ENCODE measurements at places on chromosomes 6 and 20. TPM values are rescaled to one million over a fixed set of nuclear protein-coding genes. Genes with fewer than 3 reads are reported as not detected.

GRCh38 chr6:348860-349396 lies 42.6 kb upstream of the IRF4 start:
- DNase-seq, result no peak

DUSP15 gene
- 5.7 TPM for total RNA-seq

- no peak for DNase-seq
Measured at GRCh38 chr6:53424300-53424699, 75.5 kb upstream of the ELOVL5 start.

DNA sequence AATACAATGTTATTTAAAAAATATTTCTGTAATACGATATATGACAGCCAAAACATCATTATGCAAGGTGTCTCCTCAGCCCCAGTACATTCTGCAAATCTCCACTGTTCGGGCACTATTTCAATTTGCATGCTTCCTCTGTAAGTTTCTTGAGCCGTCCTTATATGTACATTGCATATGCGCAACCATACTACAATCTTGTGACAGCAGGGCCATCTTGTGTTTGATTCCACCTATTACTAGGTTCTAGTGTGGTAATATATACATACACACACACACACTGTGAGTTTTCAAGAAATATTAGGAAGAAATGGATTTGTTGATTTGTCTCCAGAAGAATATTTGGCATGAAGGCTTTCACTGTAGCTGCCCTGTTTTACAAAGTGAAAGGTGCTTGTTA lies 9.8 kb downstream of the LYRM4 start:
- no peak for DNase-seq

ADGB gene
- not detected for total RNA-seq

ZKSCAN8 gene
- total RNA-seq, result 10.8 TPM

DNA sequence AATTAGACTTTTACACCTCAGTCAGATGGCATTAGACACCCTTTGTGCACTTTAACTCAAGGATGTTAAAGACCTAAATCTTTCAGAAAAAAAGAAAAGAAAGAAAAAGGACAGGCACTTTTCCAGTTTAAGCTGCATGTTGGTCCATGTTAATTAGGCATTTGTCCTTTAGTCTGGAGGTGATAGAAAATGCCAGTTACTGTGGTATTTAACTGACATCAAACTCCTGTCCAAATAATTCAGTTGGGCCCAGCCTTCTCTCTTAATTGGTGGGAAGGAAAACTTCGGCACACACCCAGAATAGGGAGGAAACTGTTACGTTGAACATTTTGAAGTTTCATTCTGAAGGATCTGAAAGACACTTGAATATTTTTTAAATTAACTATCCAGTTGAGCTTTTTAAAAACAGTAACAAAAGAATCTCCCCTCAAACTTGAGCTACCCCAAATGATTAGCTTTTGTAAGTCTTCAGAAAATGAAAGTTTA lies 30.3 kb downstream of the RREB1 start:
- no peak for DNase-seq

- no peak for DNase-seq
Measured at GRCh38 chr20:20012541-20012940, 4.6 kb upstream of the NAA20 start.

DNA sequence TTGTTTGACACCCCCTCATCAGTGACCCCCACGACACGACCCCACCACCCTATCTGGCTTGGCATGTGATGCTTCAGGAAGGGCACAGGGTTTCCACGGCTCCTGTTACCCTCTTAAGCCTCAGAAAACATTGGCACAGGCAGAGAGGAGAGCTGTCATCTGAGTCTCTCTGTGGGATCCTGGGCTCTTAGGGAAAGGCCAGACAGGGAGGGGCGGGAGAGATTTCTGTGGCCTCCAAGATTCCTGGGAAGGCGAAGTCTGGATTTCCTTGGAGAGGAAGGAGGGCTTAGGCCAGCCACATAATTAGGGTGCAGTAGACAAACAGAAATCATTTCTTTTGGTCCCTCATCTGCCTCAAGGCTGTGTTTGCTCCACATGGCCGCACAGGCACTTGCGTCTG lies 191.6 kb upstream of the SNX9 start:
- DNase-seq, result no peak

GRCh38 chr20:36794116-36794474 lies 20.5 kb upstream of the DSN1 start:
- no peak for DNase-seq

GRCh38 chr6:132798869-132799538 lies 567 bp upstream of the SLC18B1 start:
- peak; percentile 70 for DNase-seq

DNA sequence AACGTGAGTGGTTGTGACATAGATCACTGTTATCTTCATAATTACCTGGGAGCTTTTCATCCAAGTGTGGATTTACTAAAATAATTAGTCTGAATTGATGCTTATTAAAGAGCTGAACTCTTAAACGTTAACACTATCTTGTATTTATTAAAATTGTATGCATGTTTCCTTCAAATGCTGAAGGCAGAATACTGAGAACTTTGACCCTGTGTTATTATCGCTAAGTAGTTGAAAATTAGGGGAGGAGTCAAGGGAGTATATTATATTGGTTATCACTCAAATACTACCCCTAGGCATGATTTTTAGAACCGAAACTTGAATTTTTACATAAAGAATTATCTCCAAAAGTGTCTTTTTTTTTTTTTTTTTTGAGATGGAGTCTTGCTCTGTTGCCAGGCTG lies 5.8 kb downstream of the VAPB start:
- DNase-seq, result no peak

DNA sequence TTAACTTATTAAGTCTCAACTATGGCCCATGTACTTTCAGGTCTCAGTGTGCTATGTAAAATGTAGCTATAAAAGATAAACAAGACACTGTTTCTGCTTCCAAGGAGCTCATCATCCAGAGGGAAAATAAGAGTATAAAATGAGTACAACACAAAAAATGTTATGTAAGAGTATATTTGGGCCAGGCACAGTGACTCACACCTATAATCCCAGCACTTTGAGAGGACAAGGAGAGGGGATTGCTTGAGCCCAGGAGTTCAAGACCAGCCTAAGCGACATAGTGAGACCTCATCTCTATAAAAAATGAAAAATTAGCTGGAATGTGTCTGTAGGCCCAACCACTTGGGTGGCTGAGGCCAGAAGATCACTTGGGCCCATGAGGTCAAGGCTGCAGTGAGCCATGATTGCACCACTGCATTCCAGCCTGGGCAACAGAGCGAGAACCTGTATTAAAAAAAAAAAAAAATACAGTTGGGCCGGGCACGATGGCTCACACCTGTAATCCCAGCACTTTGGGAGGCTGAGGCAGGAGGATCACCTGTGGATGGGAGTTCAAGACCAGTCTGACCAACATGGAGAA lies 124.0 kb downstream of the EDN1 start:
- no peak for DNase-seq

SNX5 gene
- 48.2 TPM for total RNA-seq

GJA10 gene
- not detected for total RNA-seq

- peak; percentile 69 for DNase-seq
Measured at GRCh38 chr6:152642578-152643375, 5.6 kb upstream of the SYNE1 start.

GRCh38 chr6:106614166-106614565 lies 15.1 kb downstream of the RTN4IP1 start:
- no peak for DNase-seq

DNA sequence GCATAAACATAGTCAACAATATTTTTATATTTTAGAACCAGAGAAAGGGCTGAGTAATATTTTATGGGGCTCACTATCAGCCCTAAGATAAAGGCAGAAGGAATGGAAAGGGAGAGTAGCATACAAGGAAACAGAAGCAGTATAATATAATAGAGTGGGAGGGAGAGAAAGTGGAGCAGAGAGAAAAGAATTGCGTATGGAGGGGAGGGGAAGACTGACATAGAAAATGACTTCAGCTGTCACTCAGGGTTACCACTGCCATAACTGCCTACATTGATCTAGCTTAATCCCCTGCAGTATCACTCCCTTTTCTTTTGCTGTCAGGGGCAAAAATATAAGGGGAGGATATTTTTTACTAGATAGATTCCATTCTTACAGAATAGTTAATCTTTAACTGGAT lies 1133.5 kb upstream of the MAP3K7 start:
- DNase-seq, result no peak

DNA sequence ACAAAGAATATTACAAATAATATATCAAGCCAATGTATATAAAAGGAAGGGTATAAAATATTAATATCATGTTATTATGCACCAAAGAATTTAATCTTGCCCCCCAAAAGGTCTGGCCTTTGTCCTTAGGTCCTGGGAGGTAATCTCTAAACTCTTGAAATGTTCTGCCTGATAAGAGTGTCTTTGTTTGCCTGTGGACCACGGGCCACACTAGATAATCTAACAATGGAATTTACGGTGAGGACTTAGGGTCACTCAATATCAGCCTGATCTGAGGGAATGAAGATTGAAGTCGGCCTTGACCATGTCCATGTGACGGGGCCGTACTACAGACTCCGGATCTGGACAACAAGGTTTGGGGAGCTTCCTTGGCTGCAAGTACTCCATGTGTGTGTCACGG lies 42.9 kb downstream of the HUS1B start:
- DNase-seq, result no peak

GRCh38 chr6:161401587-161402309 lies 127.9 kb upstream of the AGPAT4 start:
- no peak for DNase-seq

DNA sequence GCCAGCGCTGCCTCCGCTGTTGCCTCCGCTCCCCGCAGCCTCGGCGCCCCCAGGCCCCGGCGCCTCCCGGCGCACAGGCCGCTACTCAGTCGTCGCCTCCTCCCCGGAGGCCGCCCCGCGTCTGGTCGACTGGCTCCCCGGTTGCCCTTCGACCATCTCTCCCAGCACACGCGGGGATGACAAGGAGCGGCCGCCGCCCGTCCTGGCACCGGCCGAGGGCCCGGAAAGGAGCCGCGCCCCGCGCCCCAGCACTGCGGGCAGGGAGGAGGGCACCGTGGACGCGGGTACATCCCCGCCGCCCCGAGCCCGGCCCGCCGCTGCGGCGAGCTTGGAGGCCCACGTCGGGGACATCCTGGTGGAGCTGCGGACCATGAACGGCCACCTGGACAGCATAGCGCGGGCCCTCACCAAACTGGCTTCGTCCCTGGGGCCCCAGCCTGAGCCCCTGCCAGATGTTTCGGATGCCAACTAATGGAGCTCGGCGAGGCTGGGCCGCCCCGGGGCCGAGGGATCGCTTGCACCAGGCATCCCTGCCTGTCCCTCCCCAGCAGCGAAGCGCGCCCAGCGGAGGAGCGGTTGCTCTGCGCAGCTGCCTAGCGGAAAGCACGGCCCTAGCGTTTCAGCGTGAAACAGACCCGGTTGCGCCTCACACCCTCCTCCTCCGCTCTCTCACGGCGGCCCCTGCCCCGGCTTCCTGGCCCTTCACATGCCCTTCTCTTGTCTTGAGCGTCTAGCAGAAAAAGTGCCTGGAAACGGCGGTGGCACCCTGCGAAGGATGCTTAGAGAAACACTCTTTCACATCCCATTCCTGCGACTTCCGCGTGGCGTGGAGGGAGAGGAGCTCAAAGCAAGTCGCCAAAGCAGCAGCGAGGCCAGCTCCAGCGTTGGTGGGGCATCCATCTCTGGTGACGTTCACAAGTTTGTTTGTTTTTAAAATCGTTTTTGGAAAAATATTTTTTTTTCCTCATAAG lies 285.8 kb upstream of the SUPT3H start:
- DNase-seq, result no peak

GRCh38 chr6:169851641-169852503 lies 100.5 kb downstream of the ERMARD start:
- DNase-seq, result peak; percentile 57

HSPA1A gene
- 288 TPM for total RNA-seq
